Caki2 (cell line): ENCODE measurements at places on chromosomes 7 and 10. TPM values are rescaled to one million over a fixed set of nuclear protein-coding genes. Genes with fewer than 3 reads are reported as not detected.

GRCh38 chr10:98430427-98430826, 15.4 kb upstream of the PYROXD2 start:
- DNase-seq, result no peak

GRCh38 chr7:22935269-22935668, 78.7 kb downstream of the HYCC1 start:
- no peak for DNase-seq

- DNase-seq, result no peak
Measured at GRCh38 chr7:142488036-142488633, 230.3 kb upstream of the PRSS58 start.

- no peak for DNase-seq
Measured at GRCh38 chr10:64574371-64574770, 1053.2 kb downstream of the REEP3 start.

- DNase-seq, result no peak
Measured at GRCh38 chr7:46681865-46682503, 760.9 kb upstream of the IGFBP3 start.

- peak; percentile 31 for DNase-seq
Measured at GRCh38 chr10:122981066-122981464, 864 bp downstream of the PSTK start.

DNA sequence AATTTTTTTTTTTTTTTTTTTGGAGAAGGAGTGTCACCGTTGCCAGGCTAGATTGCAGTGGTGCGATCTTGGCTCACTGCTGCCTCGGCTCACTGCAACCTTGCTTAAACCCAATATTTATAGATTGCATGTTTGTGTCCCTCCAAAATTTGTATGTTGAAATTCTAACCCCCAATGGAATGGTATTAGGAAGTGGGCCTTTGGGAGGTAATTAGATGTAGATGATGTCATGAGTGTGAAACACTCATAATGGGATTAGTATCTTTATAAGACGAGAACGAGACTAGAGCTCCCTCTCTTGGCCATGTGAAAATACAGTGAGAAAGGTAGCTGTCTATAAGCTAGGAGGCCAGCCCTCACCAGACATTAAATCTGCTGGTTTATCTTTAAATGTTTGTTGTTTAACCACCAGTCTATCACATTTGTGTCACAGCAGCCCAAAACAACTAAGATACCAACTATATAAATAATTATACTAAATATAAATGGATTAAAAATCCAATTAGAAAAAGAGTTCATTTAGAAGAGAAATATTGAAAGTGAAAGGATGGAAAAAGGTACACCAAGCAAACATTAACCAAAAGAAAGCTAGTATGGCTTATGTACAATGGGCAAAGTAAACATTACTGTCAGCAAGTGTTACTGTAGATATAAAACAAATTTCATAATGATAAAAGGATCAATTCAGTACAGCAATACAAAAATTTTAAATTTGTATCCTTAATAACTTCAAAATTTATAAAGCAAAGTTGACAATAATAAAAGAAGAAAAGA, 9.3 kb downstream of the TCAF1 start:
- no peak for DNase-seq

DNA sequence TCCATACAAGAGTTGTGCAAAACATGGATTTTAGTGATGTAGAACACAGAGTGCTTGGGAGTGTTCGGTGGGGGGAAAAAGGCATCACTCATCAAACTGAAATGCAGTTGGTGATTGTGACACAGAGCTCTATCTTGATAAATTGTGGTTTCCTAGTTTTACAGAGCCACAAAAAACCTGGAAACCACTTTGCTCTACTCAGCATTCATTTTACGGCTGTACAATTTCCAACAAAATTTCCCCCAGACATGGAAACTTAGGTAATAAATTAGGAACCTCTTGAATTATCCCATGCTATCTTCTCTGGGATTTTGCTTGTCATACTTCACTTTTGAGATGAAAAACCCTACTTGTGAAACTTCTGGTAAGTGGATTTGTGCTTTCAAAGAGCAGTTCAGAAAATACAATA, 614.9 kb upstream of the FZD8 start:
- no peak for DNase-seq

DNA sequence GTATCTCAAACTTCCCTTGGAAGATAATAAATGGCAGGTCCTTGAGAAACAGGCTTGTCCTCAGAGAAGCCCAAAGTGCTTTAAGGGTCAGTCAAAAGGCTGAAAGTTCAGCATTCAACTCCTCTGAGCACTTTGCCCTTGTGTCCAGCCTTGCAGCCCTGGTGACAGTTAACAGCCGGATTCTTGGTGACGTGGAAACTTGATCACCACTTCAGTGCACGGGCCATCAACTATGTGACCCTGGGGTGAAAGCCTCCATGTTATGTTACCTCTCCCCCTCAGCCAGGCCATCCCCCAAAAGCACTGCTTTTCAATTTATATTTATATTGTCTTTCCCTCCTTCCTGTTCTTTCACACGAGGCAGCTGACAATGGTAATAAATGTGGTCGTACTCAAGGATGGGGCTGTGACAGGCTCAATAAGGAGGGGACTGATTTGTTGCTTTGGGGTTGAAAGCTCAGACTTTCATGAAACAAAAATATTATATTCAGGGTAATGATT, 164.0 kb upstream of the NRP1 start:
- no peak for DNase-seq

GRCh38 chr7:137943132-137943551, 58.7 kb downstream of the CREB3L2 start:
- no peak for DNase-seq

DNA sequence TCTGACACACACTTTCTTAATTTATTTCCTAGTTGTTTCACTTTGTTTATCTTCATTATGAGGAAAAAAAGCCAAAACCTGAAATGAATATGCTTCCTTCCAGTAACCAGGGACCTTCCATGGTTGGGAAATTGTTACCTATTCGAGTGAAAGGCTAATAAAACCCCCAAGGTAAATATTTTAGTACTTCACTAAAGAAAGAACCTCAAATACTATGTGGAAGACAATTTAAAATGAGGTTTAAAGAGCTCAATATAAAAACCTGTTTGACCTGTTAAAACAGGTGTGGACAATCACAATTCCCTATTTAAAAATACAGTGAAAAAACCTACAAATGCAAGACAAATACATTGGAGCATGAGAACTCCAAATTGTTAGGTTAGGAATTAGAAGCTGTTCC, 192.6 kb downstream of the CFTR start:
- no peak for DNase-seq

Gene ARL3
- 9.1 and 14.3 TPM in 2 replicates for total RNA-seq

Gene CHST15
- total RNA-seq, result 17.9 and 27.1 TPM in 2 replicates

Gene KIAA1549
- 0.58 and 1.6 TPM in 2 replicates for total RNA-seq

Gene SLC26A4
- total RNA-seq, result 0.88 TPM in 1 of 2 replicates, not detected in the other

Gene MRPL32
- total RNA-seq, result 53.2 and 74.2 TPM in 2 replicates

Gene PPP1R17
- total RNA-seq, result not detected in 2 replicates

Gene CXCL12
- total RNA-seq, result 0.14 TPM in 1 of 2 replicates, not detected in the other

Gene SLC29A3
- 0.41 and 3.9 TPM in 2 replicates for total RNA-seq

Gene ASB10
- total RNA-seq, result not detected in 2 replicates

Gene SRRM3
- total RNA-seq, result 1.1 and 1.3 TPM in 2 replicates
